ENCODE measurements at places on chromosomes 12 and 14.

- no peak for DNase-seq
Measured at GRCh38 chr14:34732802-34733201, 18.4 kb upstream of the CFL2 start.

- DNase-seq, result no peak
Measured at GRCh38 chr14:94612580-94613554, 676 bp downstream of the SERPINA3 start.

DNA sequence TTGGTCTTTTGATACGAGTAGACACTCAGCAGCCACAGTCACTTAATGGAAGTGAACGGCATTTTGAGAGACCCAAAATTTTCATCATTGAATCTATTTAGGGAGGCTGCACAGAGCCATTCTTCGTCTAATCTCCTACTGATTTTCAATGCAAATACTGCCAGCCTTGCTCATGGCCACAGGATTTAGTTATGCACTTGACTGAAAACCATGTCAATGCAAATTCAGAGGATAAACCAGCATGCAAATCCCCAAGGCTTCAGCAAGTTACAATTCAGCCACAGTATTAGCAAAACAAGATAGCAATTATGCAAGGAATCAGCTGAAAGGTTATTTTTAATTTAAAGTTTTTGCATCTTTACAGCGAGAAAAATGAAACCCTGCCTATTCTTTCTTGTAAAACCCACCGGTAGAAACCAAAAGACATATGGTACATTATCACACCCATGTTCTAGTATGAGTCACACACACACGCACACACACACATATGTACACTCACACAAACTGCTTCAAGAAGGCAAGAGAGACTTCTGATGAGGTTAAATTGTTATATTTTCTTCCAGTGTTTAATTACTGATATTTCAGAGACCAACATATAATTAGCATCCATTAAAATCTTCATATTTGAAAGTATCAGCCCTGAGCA is 985.3 kb upstream of the FLRT2 start:
- DNase-seq, result no peak

DNA sequence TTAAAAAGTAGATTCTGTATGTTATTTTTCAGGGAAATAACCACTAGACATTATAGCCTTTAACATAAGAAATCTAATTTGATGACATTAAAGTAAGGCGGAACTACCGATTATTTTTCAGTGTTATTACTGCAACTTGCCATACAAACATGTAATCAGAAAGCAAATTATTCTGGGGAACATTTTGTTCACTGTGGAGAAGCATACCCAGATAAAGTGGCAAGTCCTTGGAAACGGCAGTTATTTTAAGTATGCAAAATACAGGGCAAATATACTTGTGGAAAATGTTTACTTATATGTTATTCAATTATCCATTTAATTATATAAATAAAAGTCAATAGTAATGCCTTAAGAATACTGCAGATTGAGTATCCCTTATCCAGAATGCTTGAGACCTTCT is 71.9 kb downstream of the FERMT2 start:
- DNase-seq, result no peak

DNA sequence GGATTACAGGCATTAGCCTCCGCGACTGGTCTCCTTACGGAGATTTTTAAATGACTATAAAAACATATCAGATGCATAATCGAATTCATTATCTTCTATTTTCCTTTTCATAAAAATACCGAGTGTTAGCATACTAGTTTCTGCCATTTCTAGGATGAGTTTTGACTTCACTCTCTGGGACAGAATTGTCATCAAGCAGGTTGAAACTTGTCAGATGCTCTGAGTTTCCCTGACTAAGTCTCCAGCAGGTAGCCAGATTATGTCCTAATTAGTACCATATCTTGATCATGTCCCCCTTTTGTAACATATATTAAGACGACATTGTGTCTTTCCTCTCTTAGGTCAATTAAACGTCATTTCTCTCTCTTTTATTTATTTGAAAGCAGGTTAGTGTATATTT is 103.5 kb upstream of the RASSF8 start:
- DNase-seq, result no peak

GRCh38 chr12:106780010-106780631 is 5.6 kb downstream of the RIC8B start:
- no peak for DNase-seq

DNA sequence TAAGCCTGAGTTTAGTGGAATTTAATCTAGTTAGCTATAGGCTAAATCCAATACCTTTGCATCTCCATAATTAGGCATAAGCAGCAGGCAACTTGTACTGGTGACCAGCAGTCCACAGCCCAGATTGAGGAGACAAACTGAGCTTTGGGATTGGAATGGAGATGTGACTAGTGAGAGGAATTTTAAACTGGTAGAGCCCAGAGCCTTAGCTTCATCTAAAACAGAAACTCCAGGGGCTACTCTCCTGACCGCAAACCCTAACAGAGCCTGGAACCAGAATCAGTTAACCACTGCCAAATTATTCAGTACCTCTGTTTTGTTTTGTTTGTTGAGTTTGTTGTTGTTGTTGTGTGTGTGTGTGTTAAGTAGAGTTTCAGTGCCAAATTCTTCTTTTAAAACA is 53.2 kb downstream of the TSPAN19 start:
- no peak for DNase-seq

DNA sequence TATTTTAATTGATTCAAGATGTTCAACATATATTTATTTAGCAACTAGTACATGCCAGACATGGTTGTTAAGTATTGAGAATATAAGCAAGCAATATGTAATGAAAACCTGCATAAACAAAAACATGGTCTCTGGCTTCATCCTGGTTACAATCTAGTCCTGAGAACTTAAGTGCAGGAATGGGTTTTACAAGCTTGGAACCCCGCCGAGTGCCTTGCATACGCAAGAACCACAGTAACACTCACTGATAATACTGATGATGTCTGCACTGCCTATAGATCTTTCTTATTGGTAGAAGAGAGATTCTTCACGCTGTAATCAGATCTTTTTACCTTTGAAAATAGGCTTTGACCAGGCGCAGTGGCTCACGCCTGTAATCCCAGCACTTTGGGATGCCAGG is 22.9 kb upstream of the CALM1 start:
- no peak for DNase-seq

DNA sequence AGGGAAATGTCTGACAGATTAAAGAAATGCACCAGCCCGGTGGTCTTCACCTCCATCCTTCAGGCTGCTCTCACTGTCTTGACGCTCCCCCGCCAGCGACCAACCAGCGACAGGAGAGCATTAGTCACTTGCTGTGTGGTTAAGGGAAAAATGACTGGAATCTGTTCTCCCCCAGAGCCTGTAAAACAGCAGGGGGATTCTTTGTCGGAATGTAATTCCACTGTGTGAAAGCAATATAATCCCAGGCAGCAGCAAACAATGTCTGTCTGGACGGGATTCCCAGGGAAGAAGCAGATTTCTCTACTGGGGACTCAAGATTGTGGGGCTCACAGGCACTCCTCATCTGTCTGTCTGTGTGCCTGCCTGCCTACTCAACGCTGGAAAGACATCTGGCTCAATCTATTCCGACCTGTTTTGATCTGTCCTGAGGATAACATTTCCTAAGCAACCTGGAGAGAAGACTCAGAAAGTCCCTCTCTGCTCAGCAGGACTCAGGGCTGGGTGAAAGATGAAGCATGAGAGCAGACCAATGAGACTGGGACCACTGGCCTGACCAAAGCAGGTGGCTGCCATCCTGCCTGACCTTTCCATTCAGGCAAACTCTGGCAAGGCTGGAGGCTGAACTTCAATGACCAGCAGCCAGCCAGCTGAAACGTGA is 54.6 kb downstream of the NUAK1 start:
- DNase-seq, result no peak

DNA sequence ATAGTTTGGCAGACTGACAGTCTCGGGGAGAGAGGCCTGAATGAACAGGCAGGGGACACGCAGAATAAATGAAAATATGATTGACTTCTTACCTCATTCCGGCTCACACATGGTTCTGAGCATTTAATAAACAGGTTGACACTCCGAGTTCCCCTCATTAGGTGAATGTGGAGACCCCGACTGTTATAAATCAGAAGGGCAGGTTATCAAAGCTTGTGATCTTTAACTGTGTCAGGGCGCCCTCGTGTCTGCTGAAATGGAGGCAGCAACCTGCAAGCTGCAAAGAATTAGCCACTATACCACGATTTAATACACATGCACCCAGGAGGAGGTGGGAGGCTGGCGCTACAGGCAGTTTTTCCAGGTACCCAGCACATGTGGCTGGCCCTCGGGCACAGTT is 627.5 kb downstream of the MED13L start:
- no peak for DNase-seq

DNA sequence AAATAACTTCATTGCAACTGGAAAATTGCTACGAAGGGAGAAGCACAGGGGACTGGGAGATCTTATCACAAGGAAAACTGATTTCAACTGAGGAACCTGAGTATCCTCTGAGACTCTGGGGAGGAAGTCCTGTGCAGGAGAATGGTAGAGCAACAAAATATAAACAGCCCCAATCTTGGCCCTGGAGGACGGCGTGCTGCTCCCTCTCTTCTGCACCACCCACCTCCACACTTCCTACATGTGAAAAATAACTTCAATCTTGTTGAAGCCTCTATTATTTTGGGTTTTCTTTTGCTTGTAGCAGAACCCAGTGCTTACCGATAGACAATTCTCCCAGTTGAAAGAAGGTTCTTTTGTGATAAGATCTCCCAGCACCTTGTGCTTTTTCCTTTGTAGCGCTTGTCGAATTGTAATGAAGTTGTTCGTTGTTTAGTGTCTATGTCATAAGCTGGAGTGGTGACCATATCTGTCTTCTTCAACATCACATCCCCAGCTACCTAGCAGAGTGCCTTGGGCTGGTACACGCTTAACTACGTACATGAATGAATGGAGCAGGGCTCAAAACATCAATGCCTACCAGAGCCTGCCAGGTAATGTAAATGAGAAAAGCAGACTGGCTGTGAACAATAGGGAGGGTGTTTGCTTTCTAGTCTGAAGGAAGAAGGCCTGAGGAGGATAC is 2.8 kb upstream of the CD4 start:
- no peak for DNase-seq

DNA sequence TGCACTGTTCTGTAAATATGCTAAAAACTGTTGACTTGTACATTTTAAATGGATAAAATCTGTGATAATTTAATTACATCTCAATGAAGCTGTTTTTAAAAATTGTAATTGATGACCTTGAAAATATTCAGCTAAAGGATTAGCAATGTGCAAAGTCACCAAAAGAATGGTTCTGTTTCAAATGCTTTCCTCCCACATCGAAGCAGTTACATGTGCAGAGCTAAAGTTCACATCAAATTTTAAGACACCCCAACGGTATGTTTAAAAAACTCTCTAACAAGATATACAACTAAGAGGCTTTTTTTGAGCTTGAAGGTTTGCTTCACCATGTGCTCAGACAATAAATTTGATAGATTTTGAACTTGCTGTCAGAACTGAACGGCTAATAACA is 114.6 kb upstream of the KRAS start:
- DNase-seq, result no peak

GRCh38 chr12:93010461-93010860 is 81.4 kb upstream of the EEA1 start:
- DNase-seq, result no peak

- no peak for DNase-seq
Measured at GRCh38 chr14:65239938-65240296, 137.6 kb upstream of the MAX start.

GRCh38 chr12:97169889-97170567 is 263.0 kb downstream of the NEDD1 start:
- no peak for DNase-seq

- DNase-seq, result no peak
Measured at GRCh38 chr12:102021540-102022246, 40.1 kb downstream of the WASHC3 start.

GRCh38 chr14:74658535-74659131 is 46.6 kb upstream of the LTBP2 start:
- DNase-seq, result no peak

GRCh38 chr12:6830286-6830890 is 2.2 kb downstream of the P3H3 start:
- no peak for DNase-seq

- DNase-seq, result no peak
Measured at GRCh38 chr12:76002598-76003354, 28.8 kb downstream of the PHLDA1 start.

- no peak for DNase-seq
Measured at GRCh38 chr12:49928471-49928870, 22.1 kb upstream of the AQP2 start.

DNA sequence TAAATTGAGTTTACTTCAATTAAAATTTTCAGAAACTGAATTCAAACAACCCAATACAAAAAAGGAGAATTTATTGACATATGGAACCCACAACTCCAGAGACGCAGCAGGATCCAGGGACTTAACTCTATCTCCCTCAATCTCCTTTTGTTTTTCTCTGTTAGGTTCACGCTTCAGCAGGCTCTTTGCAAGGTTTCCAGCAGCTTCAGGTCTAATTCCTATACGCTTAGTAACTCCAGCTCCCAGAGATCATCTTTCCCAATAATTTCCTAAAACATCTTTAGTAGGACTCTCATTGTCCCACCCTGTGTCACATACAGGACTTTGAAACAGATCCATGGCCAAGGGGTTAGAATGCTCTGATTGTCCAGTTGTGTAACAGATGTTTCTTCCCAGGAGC is 175.2 kb downstream of the RMST start:
- no peak for DNase-seq

GRCh38 chr12:49706351-49707127 is 666 bp downstream of the FMNL3 start:
- DNase-seq, result peak; percentile 8

DNA sequence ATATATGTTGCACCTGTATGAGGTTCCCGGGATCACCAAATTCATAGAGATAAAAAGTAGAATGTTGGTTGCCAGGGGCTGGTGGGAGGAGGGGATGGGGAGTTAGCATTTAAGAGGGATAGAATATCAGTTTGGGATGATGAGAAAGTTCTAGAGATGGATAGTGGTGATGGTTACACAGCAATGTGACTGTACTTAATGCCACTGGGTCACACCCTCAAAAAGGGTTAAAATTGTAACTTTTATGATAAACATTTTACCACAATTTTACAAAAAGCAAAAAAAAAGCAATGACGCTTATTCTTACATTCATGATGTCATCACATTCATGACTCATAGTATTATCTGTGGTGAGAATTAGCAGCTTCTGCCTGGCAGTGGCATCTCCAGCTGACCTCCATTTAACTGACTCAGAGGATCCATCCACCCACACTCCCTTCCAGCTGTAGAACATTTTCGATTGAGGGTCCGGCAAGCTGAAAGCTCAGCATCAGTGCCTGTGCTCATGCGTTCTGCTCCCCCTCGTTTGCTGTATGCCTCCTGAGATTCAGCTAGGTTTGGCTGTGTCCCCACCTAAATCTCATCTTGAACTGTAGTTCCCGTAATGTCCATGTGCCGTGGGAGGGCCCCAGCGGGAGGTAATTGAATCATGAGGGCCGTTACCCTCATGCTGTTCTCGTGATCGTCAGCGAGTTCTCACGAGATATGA is 64.8 kb upstream of the TMEM260 start:
- DNase-seq, result no peak

GRCh38 chr12:43291516-43291915 is 260.5 kb downstream of the ADAMTS20 start:
- DNase-seq, result no peak

GRCh38 chr12:18415227-18415626 is 153.9 kb downstream of the PIK3C2G start:
- DNase-seq, result no peak

- no peak for DNase-seq
Measured at GRCh38 chr12:10163084-10163483, 8.8 kb downstream of the OLR1 start.

- DNase-seq, result no peak
Measured at GRCh38 chr12:94498698-94499097, 39.0 kb upstream of the CEP83 start.

GRCh38 chr12:40226705-40227104 is 1.9 kb downstream of the LRRK2 start:
- no peak for DNase-seq

GRCh38 chr12:64903479-64904152 is 79.2 kb downstream of the TBC1D30 start:
- DNase-seq, result no peak
